ACHN (cell line): ENCODE measurements at places on chromosomes 7 and 10.

GRCh38 chr10:79628988-79629954 is 18.5 kb downstream of the SFTPA1 start:
- peak; percentile 6 for DNase-seq

DNA sequence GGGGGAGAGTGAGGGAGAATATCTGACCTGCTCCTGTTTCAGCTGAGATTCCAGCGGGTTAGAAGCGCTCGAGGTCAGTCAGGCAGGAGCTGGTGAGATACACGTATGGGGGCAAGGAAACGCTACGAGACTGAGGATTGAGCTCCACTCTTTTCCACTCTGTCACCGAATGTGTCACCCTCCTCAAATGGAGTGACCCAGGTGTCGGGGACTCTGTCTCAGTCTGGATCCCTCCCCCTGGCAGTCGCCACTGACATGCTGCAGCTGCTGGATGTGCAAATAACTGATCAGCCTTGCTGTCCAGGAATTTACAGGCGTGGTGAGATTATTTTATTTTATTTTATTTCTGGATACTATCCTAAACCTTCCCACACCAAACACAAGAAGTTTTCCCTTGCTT is 100.9 kb upstream of the DPP6 start:
- no peak for DNase-seq

DNA sequence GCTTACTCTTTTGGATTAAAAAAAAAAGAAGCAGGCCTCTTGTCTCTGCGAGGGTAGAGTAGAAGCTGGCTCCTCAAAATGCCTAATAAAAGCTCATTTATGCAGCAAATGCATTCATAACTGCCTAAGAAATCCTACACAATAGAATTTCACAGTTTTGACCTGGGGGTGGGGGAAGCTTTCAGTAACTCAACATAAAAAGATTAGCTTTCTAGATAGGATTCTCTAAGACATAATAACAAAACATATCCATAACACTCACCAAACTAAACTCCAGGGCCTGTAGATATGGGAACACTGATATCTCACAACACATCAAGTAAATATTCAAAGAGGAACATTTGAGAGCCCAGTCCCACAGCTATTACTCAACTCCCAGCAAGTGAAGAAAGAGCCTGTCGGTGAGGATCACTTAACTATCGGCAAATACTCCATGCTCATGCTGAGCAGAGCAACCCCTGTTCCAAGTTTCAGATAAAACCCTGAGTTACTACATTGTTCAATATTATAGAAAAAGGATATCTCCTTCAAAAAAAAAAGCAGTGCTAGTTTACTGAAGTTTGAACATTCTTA is 88.1 kb downstream of the COBL start:
- no peak for DNase-seq

GRCh38 chr7:37109016-37109683 is 339.5 kb downstream of the ELMO1 start:
- DNase-seq = no peak

DNA sequence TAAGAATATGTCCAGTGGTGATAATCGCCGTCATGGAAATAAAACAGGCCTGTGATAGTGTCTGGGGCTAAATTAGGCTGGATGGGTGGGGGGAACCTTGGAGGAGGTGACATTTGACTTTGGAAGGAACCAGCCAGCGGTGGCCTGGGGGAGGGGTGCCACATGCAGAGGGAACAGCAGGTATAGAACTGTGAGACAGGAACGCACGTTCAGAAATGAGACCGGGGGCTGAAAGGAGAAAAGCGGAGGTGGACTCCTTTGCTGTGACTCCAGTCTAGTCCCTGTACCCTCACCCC is 2.6 kb upstream of the CYP26A1 start:
- DNase-seq = no peak

- peak; percentile 80 for DNase-seq
These were observed 3.1 kb downstream of the KLLN start for GRCh38 chr10:87860156-87860795.
